Smooth muscle cell of the umbilical artery (primary cell): ENCODE measurements at places on chromosomes 16 and 17. TPM values are rescaled to one million over a fixed set of nuclear protein-coding genes. Genes with fewer than 3 reads are reported as not detected.

Gene PSMC3IP
- total RNA-seq, result 0.89 and 5.2 TPM in 2 replicates

Gene SRR
- total RNA-seq, result 12.7 and 17.8 TPM in 2 replicates

Gene KRTAP1-1
- not detected in 2 replicates for total RNA-seq

Gene HP
- total RNA-seq, result not detected in 2 replicates

Gene CES1
- total RNA-seq, result 0.30 TPM in 1 of 2 replicates, not detected in the other

Gene KREMEN2
- not detected in 2 replicates for total RNA-seq

Gene ZNF469
- 9.8 and 21.3 TPM in 2 replicates for total RNA-seq

Gene TMC5
- total RNA-seq, result not detected in 2 replicates

Gene MEFV
- 0.14 TPM in 1 of 2 replicates, not detected in the other for total RNA-seq

Gene BCO1
- not detected in 2 replicates for total RNA-seq

Gene PSMB3
- 101 and 237 TPM in 2 replicates for total RNA-seq

Gene SLC16A5
- total RNA-seq, result 7.4 and 12.3 TPM in 2 replicates

Gene RGS9
- 0.37 and 0.89 TPM in 2 replicates for total RNA-seq

Gene TEX14
- under 0.01 and 0.05 TPM in 2 replicates for total RNA-seq

Gene SLX4
- 4.8 and 9.0 TPM in 2 replicates for total RNA-seq

Gene SLC25A10
- 8.0 and 10.5 TPM in 2 replicates for total RNA-seq

Gene IL17C
- 0.23 TPM in 1 of 2 replicates, not detected in the other for total RNA-seq

Gene PPP1R27
- total RNA-seq, result 0.09 TPM in 1 of 2 replicates, not detected in the other

Gene RNF222
- not detected in 2 replicates for total RNA-seq

Gene SDR42E2
- not detected in 2 replicates for total RNA-seq

Gene CDIP1
- total RNA-seq, result 13.4 and 17.3 TPM in 2 replicates

Gene BCL6B
- total RNA-seq, result under 0.01 TPM in 1 of 2 replicates, not detected in the other

Gene NACA2
- total RNA-seq, result not detected in 2 replicates

Gene PRAC1
- total RNA-seq, result not detected in 2 replicates

Gene CLEC3A
- 0.05 TPM in 1 of 2 replicates, not detected in the other for total RNA-seq

Gene PIPOX
- 1.5 and 1.7 TPM in 2 replicates for total RNA-seq

Gene TMEM92
- total RNA-seq, result 0.09 TPM in 1 of 2 replicates, not detected in the other

Gene PRRT2
- total RNA-seq, result 1.2 and 4.4 TPM in 2 replicates

Gene HOXB8
- under 0.01 and 0.97 TPM in 2 replicates for total RNA-seq
